Calu3 (cell line): ENCODE measurements at places on chromosomes 2 and 18. TPM values are rescaled to one million over a fixed set of nuclear protein-coding genes. Genes with fewer than 3 reads are reported as not detected.

UGT1A5 gene
- total RNA-seq = 7.1 and 7.3 TPM in 2 replicates

OSBPL1A gene
- 26.0 and 34.8 TPM in 2 replicates for total RNA-seq

DSC3 gene
- 6.4 and 9.8 TPM in 2 replicates for total RNA-seq

CCDC148 gene
- total RNA-seq = 4.3 and 5.1 TPM in 2 replicates

DLX2 gene
- total RNA-seq = not detected in 2 replicates

TET3 gene
- total RNA-seq = 23.3 and 24.4 TPM in 2 replicates

FKBP7 gene
- 8.8 and 8.9 TPM in 2 replicates for total RNA-seq

DPYSL5 gene
- 0.32 TPM in 1 of 2 replicates, not detected in the other for total RNA-seq

TMEM17 gene
- total RNA-seq = 3.3 and 3.6 TPM in 2 replicates

ARHGAP25 gene
- total RNA-seq = 0.51 TPM in 1 of 2 replicates, not detected in the other

DNA sequence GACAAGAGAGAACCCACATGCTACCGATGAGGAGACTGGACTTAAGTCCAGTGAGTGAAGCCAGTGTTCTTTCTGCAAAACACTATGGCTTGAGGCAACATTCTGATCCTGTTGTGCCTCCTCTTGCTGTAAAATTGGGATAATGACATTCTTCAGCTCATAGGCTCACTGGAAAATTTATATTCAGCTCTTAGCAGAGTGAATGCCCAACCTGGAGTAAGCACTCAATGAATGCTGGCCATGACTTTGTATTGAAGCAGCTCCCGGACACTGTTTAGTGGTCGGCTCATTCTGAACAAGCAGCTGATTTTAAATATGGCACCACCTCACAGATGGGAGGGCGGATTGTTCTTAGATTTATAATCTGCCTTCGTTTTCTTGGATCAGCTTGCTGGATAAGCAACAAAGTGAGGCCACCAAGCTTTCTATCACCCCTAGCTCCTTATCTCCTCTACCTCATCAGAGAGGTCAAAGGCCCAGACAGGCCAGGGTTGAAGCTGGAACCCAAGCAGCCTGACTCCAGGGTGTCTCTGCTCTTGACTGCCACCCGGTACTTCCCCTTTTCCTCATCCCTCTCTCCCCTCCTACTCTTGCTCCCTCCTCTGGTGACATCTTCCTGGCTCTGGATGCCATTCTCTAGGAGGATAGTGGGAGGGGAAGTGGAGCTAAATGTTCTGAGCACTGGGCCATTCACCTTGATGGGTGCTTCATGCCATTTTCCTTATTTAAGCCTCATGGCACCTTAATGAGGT is 11.5 kb downstream of the SLC9A4 start:
- no peak for DNase-seq

GRCh38 chr18:6652098-6652497 is 77.4 kb upstream of the ARHGAP28 start:
- no peak for DNase-seq

GRCh38 chr2:238104691-238105371 is 4.7 kb downstream of the ESPNL start:
- DNase-seq = no peak

DNA sequence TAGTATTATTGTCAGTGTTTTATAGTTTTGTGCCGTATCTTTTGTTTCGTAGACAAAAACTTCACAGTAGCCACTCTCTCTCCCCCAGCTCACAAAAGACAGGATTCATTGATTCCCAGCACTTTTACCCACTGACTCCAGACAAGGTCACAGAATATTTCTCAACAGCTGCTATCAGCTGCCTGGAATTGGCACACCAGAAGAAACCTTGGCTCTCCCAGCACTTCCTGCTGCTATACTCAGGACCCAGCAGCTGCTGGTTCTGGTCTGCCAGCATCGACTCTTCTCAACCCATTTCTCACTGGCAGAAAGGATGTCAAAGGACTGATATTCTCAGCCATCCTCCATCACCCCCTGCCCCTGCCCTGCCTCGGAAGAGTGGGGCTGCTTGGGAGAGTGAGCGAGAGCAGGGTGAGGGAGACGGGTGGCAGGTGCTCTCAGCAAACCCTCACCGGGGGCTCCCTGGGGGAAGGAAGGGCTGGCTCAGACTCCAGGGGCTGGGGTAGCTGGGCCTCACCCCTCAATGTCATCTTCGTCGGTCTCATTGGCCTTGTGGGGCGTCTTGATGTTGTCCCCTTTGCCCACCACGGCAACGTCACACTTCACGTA is 6.1 kb upstream of the OTOF start:
- DNase-seq = no peak

DNA sequence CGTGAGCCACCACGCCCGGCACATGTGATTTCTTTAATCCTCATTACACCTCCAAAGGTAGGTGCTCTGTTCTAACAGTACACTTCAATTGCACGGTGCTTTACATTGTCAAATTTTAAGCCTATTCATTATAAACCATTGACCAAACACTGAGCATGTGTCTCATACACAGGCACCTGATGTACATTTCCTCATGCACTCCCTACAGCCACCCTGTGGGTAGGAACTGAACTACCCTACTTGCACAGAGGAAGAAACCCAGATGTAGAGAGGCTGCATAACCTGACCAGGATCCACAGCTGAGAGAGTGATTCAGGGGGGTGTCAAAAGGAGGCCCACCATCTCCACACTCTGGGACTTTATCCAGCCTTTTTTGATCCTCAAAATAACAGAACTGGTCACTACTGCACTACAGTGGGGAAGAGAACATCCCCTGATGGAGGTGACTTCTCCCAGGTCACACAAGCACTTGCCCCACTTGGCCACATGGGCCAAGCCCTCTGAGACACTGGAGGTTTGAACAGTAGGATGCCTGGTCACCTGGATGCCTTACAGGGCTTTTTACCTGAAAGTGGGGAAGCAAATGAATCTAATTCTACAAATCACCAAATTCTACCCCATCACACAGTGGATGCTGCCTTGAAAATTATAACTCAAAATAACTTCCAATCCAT is 6.9 kb upstream of the DPYSL5 start:
- DNase-seq = no peak

- no peak for DNase-seq
Observed at GRCh38 chr2:33526132-33526531, 49.7 kb downstream of the RASGRP3 start.

- DNase-seq = no peak
Observed at GRCh38 chr2:98835831-98836385, 100.1 kb downstream of the CRACDL start.

- DNase-seq = no peak
Observed at GRCh38 chr2:193476171-193476800, 1281.6 kb upstream of the TMEFF2 start.

- DNase-seq = no peak
Observed at GRCh38 chr2:12759248-12759647, 42.5 kb downstream of the TRIB2 start.

DNA sequence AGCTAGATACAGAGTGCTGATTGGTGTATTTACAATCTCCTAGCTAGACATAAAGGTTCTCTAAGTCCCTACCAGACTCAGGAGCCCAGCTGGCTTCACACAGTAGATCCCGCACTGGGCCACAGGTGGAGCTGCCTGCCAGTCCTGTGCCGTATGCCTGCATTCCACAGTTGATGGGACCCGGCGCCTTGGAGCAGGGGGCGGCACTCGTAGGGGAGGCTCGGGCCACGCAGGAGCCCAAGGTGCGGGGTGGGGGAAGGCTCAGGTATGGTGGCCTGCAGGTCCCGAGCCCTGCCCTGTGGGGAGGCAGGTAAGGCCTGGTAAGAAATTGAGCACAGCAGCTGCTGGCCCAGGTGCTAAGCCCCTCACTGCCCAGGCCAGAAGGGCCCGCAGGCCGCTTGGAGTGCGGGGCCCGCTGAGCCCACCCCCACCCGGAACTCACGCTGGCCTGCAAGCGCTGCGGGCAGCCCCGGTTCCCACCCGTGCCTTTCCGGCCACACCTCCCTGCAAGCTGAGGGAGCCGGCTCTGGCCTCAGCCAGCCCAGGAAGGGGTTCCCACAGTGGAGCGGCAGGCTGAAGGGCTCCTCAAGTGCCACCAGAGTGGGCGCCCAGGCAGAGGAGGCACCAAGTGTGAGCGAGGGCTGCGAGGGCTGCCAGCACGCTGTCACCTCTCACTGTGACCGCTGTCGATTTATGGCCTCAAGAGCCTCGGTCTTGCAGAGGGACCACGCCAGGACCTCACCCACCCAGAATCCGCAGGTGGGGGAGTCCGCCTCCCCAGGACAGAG is 76.5 kb downstream of the MEX3C start:
- no peak for DNase-seq

DNA sequence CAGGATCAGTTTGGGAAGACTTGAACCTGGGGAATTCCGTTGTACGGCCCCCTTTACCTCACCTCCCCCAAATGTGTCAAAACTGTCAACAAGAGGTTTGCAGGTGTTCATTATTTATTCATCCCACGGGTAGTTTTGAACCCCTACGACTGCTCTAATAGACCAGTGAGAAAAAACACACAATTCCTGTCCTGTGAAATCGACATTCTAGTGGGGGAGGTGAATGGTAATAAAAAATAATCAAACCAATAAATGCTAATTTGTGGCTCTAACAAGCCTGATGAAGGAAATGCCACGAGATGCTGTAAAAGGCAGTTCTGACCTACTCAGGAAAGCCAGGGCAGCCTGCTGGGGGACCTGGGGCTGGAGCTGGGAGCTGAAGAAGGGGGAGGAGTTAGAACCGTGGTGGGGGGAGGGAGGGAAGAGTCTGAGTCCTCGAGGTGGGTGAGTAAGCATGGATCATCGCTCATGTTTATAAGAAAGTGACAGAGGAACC is 463 bp upstream of the DNAJB2 start:
- DNase-seq = no peak

- DNase-seq = no peak
Observed at GRCh38 chr2:229666811-229667210, 47.5 kb downstream of the DNER start.

DNA sequence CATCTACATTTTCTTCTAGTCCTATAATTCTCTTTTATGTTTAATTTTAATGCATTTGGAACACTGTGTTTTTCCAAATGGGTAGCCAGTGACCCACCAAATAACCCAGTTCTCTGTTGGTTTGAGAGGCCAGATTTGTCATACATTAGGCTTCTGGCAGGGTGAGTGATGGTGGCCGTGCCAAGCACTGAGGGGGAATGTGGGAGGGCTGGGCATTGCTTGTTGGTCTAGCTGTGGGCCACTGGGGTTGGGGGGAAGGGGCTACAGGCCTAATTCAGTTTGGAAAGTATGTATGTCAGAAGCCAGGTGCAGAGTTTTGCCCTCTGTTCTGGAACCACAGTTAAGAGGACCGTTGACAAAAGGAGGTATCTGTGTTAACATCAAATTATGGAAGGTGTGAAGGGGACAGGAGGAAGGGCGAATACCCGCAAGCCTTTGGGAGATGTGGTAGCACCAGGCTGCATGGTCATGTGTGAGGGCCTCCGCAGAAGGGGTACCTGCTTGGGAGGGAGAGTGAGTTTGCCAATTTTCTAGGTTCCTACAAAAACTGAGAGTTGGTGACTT is 38.1 kb upstream of the SCLY start:
- DNase-seq = no peak

DNA sequence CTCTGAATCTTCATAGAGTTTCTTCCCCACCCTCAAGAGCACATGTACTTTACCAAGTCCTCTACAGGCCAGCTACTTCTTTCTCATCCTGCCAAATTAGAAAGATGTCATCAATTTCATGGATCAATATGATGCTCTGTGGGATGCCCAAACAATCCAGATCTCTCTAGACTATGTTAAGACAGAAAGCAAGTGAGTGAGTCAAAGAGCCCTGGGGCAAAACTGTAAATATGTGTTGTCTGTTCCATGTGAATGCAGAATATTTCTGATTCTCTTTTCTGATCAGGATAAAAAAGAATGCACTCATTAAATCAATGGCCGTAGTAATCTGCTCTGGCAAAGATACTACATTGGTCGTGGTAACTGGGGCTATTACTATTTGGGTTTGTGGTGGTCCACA is 53.1 kb upstream of the ROCK2 start:
- DNase-seq = no peak

DNA sequence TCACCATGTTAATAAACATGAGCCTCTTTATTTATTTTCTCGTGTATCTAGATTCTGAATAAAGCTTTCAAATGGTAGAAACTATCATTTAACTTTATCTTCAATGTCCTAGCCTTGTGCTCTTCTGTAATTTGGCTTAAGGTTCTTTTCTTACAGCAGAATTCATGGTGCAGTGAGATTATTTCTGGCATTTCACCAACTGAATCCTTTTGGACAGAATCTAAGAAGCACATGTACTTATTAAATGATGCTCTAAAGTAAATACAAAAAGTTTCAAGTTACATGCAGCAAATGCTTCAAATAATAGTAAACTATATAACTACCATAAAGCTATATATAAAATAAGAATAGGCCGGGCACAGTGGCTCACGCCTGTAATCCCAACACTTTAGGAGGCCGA is 65.9 kb downstream of the AP1S3 start:
- no peak for DNase-seq

DNA sequence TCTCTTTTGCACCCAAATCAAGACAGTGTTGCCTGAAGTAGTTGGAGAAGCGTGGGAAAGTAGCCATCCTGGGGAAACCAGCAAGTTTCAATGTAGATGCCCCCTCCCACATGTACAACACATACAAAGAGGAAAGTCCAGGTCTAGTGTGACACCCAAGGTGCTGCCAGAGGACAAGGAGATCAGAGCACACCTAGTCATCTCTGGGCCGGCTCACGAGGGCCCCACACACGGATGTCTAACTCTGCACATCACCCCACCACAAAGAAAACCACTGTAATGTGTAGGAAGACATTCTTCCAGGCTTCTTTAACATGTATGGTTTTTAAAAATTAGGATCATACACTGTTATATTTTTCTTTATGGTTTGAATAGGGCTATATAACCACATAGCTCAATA is 21.6 kb downstream of the PARD6G start:
- DNase-seq = no peak

DNA sequence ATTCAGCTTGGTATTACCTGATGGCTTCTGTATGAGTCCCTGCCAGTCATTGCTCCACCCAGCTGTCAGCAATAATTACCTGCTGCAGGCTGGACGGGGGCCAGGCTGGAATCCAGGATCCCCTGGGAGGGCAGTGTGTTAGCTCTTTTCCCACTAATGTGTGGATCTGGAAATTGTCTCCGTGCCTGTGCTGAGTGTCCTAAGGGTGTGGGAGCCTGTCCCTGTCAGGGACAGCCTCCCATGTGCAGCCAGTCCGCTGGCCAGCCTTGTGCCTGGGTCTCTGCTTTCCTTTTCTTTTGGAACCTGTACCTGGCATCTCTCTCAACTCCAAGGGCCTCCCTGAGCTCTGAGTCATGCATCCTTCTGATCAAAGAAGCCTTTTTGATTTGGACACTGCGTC is 107.2 kb upstream of the SPRED2 start:
- no peak for DNase-seq
